Activated CD4-positive, alpha-beta T cell treated with anti-CD3 and anti-CD28 coated beads, Interleukin-10, Interleukin-2, amounts not matched to agents 100 ng/mL and 50 ng/mL, durations not matched to agents 16 hours and 8 hours (primary cell): ENCODE measurements at places on chromosomes 6 and 20.

DNA sequence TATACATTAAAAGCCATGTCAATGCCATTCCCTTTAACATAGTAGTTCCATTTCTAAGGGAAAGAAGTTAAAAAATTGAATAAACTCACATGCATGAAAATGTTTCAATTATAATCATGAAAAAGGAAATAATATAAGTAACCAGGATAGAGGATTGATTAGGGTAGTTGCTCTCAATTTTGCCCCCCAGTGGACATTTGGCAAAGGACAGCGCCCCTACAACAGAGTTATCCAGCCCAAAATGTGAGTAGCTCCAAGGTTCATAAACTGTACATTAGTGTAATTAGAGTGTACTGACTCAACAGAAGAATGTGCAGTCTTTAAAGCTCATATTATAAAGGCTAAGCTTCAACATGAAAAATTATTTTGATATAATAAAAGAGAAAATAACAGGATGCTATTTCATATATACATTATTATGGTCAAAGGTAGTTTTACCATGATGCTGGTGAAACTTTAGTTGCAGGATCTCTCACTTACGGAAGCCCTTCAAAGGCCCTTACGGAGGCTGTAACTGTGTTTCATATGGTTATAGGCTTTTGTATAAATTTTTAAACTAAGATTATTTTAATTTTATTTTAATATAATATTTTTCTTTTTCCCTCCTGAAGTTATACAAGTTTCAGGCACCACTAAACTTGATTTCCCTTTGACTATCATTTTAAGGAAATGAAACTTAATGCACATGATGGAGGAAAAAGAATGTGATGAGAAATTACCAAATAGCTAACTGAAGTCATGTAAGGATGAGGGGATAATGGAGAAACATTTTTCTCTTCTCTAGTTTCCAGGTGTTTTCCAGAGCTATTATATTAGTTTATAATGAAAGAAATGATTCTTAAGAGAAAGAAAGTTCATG, 403.6 kb downstream of the PLCB1 start:
- peak; percentile 10 for DNase-seq

DNA sequence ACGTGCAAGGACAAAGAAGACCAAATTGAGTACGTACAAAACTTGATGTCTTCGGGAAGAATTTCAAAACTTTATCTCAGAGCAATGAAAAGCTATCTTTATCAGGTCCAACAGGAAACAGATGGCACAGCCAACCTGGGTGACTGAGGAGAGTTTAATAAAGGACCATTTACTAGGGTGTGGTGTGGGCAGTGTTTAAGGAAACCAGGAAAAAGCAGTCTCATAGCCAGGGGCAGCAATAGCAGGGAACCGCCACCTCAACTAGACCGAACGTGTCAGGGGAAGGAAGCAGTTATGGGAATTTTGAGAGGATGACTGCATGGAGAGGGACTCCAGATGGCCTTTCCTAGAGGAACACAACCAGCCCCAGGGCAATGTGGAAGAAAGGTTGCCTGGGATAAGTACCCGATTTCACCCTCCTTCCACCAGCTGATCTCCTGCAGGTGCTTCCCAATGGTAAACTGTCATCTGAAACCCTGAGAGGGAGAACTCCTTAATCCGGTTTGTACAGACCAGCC, 15.2 kb upstream of the TAAR5 start:
- DNase-seq = no peak

DNA sequence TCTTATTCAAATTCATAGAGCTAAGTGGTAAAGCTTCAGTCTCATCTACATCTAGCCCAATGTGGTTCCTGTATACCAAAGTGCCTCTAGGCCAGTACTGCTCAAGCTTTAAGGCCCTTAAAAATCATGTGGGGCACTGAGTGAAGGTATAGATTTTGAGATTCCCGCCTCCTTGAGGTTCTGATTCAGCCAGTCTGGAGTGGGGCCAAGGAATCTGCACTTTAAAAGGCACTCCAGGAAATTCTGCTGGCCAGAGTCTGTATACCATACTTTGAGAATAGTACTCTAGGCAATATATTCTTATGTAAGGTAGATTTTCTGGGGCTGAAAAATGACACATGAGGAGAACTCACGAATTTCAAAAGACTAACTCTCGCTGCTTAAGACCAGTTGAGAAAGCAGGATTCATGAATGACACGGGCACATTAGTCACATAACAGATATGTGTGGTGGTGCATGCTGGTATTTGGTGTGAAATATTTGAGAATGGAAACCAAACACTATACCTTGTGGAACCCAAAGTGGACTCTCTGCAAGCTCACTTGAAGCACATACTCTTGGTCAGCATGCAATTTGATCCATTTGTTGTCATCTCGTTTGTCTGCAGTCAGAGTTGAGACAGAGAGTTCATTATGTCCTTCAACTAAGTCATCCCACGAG, 47.6 kb upstream of the SIM1 start:
- no peak for DNase-seq

DNA sequence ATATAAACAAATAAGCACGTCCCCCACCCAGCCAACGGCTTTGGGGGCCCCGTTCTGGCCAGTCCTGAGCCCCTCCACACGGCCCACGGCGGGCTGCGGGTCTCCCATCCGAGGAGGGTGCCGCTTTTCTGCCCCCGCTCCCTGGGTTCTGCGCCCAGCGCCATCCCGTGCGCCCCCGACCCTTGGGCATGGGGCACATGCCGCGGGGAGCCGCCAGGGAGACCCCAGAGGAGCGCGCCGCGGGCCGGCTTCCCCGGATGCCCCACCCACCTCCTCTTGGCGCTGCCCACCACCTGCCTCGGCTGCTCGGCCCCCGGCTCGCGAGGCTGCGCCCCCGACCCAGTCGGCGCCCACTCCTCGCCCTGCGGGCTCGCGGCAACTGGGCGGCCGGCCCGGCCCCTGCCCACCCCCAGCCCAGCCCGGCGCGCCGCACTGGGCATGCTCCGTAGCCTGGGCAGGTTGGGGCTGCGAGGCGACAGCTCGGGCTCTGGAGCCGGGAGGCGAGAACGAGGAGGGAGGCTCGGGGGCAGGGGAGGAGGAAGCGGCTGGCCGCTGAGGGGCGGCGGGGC, 570 bp upstream of the PLCB4 start:
- no peak for DNase-seq

DNA sequence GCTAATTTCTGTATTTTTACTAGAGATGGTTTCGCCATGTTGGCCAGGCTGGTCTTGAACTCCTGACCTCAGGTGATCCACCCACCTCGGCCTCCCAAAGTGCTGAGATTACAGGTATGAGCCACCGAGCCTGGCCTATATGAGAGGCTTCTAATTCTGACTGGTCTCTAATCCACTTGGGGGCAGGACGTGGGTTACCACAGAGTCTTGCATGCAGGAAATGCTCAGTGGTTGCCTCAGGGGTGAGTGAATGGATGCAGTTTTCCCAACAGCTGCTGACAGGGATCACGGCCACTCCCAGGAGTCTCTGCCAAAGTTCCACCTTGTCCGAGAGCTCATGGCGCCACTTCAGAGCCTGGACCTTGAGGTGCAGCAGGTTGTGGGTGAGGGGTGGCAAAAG, 6.4 kb upstream of the FANCE start:
- peak; percentile 53 for DNase-seq

DNA sequence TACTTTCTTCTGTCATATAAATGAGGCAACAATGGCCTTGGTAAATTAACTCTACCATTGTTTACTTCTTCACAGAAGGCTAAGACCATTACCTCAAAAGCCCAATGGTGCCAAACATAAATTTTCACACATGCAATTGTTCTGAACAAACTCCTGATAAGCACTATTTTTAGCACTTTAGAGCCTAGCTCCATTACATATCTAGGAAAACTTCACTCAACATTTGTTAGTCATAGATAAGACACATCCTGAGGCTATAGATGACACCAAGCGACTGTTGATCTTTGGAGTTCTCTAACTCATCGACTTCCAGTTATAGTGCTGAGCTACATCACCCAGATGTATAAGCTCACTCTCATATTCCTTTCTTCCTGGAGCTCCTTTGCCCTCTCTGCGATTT, 245.9 kb downstream of the EYS start:
- no peak for DNase-seq

GRCh38 chr6:168581236-168581635, 140.3 kb downstream of the SMOC2 start:
- DNase-seq = no peak

- peak; percentile 38 for DNase-seq
Observed at GRCh38 chr6:42771741-42772100, 10.1 kb upstream of the BICRAL start.

- DNase-seq = no peak
Observed at GRCh38 chr6:112096901-112097300, 9.5 kb downstream of the FAM229B start.
